ENCODE measurements at places on chromosomes 16 and 17.

GRCh38 chr17:1651559-1651844 lies 1.8 kb upstream of the RILP start:
- no peak for DNase-seq

DNA sequence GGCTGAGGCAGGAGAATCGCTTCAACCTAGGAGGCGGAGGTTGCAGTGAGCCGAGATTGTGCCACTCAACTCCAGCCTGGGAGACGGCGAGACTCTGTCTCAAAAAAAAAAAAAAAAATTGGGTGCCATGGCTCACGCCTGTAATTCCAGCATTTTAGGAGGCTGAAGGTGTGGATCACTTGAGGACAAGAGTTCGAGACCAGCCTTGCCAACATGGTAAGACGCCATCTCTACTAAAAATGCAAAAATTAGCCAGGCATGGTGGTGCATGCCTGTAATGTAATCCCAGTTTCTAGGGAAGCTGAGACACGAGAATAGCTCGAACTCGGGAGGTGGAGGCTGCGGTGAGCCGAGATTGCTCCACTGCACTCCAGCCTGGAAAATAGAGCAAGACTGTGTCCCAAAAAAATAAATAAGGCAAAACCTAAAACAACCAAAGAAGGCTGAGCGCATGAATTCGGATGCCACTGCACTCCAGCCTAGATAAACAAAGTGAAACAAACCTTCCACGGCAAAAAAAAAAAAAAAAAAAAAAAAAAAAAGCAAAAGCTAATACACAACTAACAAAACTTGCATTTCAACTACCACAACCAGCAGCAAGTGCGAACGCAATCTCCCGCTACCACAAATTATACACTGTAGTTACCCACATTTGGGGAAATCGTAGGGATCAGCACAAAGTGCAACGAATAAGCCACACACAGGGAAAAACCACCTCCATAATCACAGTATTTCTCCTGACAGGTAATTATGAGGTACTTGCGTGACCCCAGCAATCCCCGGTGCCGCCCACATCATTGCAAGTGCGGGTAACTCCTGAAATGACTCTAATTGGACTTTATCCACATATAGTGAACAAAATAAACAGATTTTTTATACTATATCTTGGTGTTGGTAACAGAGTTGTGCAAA lies 25.6 kb downstream of the TEX14 start:
- peak; percentile 49 for DNase-seq

DNA sequence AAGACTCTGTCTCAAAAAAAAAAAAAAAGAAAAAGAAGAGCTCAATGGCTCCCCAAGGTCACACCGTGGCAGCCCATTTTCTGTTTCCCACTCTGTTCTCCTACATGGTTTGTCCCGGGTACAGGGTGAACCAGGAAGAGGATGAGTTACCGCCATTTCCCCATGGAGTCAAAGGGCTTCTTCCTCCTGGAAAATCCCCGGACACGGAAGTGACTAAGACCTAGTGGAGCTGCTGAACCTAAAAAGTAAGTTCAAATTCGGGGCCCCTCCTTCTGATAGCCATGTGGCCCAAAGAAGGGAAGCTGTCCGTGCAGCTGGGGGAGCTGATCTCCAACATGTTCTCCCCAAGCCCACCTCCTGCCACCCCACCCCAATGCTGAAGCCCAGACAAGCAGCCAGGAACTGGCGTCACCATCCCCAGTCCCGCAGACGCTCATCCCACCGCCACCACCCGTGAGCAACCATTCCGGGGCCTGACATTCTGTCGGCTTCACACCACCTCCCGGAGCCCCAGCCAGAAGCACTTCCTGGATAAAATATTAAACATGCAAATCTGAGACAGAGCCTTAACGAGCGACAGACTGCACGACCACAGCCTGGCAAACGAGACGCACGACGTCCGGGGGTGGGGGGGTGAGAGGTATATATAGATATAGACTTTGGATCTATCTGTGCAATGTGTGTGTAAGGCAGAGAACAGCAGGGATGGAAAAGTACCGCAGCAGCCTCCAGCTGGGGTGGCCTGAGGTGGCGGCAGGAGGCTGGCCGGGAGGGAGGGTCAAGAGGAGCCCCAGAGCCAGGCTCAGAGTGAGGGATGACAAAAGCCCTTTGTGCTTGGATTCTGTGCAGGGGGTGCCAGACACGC lies 17.6 kb downstream of the EPOP start:
- no peak for DNase-seq

GRCh38 chr17:71976011-71976649 lies 144.7 kb upstream of the SOX9 start:
- DNase-seq, result no peak

GRCh38 chr16:57862698-57863433 lies 60.6 kb upstream of the KIFC3 start:
- DNase-seq, result no peak

GRCh38 chr17:7325031-7325528 lies 4.1 kb downstream of the NEURL4 start:
- no peak for DNase-seq

GRCh38 chr16:24846548-24847357 lies 990 bp downstream of the SLC5A11 start:
- no peak for DNase-seq

DNA sequence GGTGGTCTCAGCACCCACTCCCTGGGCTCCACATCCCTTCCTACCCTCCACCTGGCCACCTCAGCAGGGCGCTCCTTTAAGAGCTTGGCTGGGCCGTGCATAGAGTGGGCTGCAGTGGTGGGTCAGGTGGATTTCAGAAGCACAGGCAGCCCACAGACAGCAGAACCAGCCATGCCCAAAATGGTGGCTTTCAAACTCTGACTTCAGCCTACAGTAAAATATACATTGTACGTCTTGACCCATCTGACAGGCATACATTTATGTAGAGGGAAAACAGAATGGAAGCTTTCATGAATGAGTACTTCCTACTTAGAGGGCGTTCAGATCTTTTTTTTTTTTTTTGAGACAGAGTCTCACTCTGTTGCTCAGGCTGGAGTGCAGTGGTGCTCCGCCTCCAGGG lies 26.0 kb upstream of the LASP1NB start:
- DNase-seq, result no peak

DNA sequence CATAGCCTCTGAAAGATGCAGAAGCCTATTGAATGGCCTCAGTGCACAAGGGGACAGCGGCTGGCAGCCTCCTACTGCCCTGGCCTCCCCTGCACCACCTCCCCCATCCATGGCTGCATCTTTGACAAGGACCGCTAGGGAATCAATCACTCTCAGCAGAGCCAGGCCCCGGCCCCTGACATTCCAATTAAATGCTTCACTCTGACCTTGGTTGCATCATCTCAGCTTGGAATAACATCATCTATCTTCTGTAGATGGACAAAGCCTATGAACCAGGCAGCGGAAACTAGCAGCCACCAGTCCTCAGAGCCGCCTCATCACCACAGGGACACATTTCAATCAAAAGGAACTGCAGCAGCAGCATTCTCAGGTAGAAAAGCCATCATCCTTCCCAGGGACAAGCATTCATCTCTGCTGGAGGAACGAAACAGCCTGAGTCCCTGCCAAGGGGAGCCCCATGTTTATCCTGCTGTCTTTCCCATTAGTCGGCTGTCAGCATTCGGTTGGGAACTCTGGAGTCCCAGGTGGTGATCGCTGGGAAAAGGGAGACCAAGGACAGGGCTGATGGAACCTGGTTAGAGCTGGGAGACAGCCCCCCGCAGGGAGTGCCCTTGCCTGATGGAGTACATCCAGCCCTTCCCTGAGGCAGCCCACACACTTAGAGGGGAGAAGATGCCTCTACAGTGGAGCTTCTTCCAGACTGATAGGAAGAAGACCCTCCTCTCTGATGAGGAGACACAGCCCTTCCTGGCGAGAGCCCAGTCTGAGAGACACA lies 11.5 kb upstream of the TMEM132E start:
- no peak for DNase-seq

- no peak for DNase-seq
Observed at GRCh38 chr16:85465328-85466303, 147.5 kb upstream of the GSE1 start.

GRCh38 chr17:49226771-49227435 lies 3.7 kb downstream of the PHOSPHO1 start:
- DNase-seq, result no peak

- no peak for DNase-seq
Observed at GRCh38 chr16:83967838-83968305, at the start of gene NECAB2. Gene NECAB2, plus strand, starts transcription at chr16:83968244. Its CDS starts 405 bp downstream, at chr16:83968649.

- no peak for DNase-seq
Observed at GRCh38 chr16:9966569-9967157, 215.6 kb downstream of the GRIN2A start.

GRCh38 chr16:22314661-22315626 lies 17.7 kb downstream of the POLR3E start:
- DNase-seq, result no peak

DNA sequence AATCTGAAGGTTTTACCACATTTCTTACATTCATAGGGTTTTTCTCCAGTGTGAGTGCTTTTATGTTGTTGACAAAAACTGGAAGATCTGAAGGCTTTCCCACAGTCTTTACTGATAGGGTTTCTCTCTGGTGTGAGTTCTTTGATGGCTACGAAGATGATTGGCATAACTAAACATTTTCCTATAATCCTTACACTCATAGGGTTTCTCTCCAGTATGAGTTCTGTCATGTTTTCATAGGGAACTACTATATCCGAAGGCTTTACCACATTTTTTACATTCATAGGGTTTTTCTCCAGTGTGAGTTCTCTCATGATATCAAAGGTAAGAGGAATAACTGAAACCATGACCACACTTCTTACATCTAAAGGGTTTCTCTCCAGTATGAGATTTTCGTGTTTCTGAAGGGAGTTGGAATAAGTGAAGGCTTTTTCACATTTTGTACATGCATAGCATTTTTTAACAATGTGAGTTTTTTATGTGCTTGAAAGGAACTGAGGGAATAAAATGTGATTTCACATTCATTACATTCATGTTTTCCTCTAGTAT lies 1987.7 kb downstream of the TP53TG3F start:
- no peak for DNase-seq

DNA sequence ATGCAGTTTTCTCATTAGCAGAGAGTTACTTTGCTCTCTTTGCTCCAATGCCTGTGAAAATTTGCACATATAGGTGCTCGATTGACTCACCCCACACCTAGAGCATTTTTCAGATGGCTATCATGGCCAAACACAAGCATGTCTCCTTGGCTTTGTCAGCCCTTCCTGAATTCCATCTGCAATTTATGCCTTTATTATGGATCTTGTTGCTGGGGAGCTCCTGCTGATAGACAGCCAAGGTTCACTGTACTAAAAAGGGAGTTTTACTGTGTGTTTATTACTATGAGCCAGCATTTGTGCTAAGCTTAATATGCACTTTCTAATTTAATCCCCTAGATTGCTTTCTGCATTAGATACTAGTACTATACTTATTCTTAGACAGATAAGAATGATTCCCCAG lies 93.3 kb downstream of the TOX3 start:
- DNase-seq, result no peak
